ENCODE measurements at places on chromosomes 5 and 9.

GRCh38 chr5:51373880-51374523, 9.2 kb upstream of the ISL1 start:
- no peak for DNase-seq

DNA sequence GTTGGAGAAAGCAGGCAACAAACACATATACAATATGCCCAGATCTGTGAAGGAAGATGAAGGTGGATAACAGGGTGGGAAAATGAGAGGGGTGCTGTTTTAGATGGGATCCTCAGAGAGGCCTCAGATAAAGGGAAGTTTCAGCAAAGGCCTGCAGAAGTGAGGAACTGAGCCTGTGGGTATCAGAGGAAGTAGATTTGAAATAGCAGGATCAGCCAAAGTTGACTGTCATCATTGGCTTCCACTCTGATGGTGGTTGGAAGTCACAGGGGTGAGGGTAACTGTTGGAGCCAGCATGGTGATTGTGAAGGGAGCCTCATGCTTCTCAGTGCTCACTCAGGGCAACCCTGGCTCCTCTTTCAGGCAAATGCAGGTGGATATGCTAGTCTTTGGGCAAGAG, 607.2 kb upstream of the CLINT1 start:
- DNase-seq: no peak

DNA sequence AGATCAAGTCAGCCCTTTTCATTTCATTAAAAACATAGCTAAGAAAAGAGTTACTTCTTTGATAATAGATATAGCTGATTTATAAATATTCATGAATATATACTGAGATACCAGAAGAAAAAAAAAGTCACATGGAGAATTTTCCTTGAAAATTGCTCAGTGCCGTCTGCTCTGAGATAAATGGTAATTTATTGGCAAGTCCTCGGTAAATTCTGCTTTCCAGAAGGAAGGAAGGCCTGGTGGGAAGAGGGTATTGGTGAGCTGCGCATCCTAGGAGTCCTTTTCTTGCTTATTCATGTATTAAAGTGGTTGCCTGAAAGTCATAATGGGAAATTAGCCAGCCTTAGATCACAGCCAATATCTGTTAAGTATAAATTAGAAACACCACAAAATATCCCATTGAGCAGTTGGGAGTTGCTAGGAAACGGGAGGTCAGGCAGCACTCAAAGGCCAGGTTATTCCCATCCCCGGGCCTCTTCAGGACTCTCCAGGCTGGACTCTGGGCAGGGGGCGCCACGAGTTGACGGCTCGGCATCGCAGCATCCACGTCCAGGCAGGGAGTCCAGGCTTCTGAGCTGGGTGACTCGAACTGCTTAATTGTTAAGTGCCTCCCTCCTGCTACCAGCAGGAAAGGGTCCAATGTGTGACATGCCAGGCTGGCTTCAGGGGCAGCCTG, 116.7 kb upstream of the RETREG1 start:
- DNase-seq: no peak

GRCh38 chr5:33340195-33340594, 100.6 kb upstream of the TARS1 start:
- DNase-seq: no peak

- DNase-seq: no peak
Observed at GRCh38 chr9:130268521-130269211, 3.1 kb downstream of the HMCN2 start.

DNA sequence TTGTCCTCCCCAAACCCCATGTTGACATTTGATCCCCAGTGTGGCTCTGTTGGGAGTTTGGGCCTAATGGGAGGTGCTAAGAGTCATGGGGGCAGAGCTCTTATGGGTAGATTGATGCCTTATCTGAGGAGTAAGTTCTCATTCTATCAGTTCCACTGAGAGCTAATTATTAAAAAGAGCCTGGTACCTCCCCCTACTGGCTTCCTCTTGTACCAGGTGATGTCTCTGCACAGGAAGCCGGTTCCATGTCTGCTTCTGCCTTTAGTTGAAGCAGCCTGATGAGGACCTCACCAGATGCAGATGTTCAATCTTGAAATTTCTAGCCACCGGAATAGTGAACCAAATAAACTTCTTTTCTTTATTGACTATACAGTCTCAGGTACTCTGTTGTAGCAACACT, 10.8 kb downstream of the GABRB2 start:
- no peak for DNase-seq

GRCh38 chr9:123063177-123063598, 29.7 kb downstream of the GPR21 start:
- DNase-seq: no peak

DNA sequence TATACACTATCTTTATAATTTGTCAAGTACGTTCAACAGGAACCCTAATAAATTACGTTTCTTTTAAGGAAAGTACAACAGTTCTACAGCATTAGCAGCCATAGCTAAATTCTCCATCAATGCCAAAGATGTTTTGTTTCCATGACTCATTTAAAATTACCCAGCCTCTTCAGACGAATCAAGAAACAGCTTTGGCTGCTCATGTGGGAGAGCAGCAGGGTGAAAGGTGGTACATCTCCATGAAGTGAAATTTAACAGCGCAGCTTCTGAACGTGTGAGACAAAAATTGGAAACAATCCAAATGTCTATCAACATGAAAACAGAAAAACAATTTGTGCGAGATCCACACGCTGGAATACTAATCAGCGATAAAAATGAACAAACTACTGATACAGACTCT, 327.3 kb upstream of the CDH6 start:
- no peak for DNase-seq

- DNase-seq: no peak
Observed at GRCh38 chr9:36551910-36552309, 20.8 kb upstream of the MELK start.

DNA sequence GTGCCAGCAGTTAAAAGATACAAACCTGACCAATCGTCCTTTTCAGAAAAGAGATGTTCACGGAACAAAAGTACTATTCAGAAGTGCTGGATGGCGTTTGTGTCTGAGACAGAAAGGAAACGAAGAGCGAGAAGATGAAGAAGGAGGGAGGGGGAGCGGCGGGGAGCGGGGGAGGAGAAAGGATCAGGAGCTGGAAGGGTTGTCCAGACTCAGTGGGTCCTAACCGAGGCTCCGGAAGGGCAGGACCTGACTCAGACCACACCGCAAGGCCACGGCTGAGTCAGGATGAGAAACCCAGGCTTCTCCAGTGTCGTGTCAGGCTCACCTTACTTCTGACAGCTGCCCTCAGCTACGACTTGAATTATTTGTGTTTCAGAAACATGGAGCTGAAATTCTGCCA, 46.2 kb downstream of the PAX5 start:
- DNase-seq: no peak

DNA sequence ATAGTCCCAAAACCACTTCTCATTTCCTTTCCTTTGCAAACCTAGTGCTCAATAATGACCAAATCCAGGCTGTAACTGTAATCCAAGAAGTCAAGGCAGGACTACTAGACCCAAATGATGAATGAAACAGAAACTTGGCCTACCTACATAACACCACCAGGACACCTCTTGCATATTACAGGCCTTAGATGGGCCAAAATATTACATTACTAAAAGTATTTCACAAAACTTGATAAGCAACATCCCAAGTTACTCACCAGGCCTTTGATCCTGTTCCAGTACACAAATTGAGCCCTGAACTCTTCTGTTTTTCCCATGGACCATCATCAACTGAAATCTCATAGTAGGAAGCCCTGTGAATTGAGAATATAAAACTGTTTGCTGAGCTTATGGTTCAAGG, 34.8 kb downstream of the NADK2 start:
- DNase-seq: no peak

DNA sequence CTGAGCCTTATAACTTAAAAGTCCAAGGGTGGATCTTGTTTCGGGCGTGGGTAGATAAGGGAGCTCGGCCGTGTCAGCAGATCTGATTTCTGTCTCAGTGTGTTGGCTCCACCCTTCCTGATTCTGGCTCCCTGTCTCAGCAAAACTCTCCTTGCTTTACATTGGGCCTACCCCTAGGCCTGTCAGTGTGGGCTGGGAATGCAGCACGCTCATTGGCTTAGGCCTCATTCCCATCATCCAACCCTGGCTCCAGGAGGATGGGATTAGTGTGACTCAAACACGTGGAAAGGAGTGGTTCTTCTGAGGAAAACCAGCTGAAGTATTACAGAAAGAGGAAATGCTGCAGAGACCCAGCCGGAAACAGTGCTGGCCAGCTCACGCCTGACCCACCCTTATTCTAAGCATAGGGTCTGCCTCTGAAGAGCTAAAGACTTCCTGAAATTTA, 59.9 kb downstream of the ZFAND5 start:
- DNase-seq: no peak

GRCh38 chr5:178457471-178457870, 132.7 kb downstream of the COL23A1 start:
- no peak for DNase-seq

DNA sequence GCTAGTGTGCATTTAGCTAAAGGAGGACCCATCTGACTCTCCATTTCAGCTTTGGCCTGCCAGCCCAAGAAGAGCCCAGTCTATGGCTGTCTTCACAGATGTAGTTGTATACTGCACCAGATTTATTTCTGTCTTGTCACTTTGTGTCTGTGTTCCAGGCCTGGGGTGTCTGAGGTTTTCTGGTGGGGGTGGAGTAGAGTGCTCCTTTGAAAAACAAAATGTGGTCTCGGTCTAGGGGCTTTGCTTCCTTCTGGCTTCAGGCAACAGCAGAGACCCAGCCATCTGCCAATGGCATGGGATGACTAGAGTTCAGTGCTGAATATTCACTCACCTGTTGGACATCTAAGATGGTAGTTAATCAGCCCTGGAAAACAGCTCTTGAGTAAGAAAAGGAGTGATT, 10.9 kb downstream of the IGIP start:
- no peak for DNase-seq

GRCh38 chr9:70410368-70410767, 4.1 kb downstream of the KLF9 start:
- no peak for DNase-seq

- DNase-seq: no peak
Observed at GRCh38 chr9:20197976-20198685, 409.3 kb upstream of the SLC24A2 start.

- no peak for DNase-seq
Observed at GRCh38 chr9:14782286-14783051, 59.9 kb upstream of the CER1 start.

- no peak for DNase-seq
Observed at GRCh38 chr5:40165106-40165788, 514.5 kb upstream of the PTGER4 start.

DNA sequence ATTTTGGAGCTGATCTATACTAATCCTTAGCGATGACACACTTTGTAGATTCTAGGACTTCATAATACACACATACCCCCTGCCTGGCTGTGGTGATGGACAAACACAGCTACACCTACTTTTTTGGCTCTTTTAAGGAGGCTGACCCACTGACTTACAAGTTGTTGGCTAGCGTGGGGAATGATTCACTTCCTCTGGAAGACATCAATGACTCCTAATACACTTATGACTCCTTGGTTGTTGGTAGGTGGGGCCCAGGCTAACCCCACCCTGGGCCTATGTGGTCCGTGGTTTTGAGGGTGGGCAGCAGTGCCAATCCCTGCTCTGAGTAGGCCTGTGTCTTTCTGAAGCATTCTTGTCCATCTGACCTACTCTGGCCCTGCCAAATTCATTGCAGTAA, 144.4 kb downstream of the SLC12A2 start:
- DNase-seq: no peak

GRCh38 chr9:87206064-87206661, 258.9 kb upstream of the GAS1 start:
- no peak for DNase-seq

DNA sequence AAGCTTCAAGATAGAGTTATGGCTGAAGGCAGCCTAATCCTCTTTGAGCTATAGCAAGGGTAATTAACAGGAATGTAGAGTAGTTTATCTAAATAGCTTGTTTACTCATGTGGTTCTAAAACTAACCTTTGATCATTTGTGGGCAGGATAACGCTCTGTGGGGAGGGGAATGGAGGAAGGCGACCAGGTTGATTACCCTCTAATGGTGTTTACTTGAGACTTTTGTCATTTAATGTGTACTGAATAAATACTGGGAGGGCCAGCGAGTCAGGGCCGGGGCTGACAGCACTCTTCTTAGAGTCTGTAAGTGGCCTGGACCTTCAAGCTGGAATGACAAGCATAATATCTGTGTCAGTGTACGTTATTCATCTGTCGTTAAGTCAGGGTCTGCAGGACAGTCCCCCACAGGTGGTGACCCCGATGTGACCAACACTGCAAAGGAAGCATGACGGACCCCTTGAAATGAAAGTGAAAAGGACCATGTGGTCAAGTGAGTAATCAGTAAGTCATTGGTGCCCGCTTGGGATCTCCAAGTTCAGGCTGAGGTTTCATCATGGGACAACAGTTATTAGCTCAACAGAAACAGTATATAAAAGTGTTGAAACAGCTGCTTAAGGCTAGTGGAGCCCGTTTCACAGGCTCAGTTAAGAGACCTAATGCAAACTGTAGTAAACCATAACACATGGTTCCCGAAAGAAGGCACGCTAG, 162.6 kb downstream of the CPLANE1 start:
- no peak for DNase-seq

DNA sequence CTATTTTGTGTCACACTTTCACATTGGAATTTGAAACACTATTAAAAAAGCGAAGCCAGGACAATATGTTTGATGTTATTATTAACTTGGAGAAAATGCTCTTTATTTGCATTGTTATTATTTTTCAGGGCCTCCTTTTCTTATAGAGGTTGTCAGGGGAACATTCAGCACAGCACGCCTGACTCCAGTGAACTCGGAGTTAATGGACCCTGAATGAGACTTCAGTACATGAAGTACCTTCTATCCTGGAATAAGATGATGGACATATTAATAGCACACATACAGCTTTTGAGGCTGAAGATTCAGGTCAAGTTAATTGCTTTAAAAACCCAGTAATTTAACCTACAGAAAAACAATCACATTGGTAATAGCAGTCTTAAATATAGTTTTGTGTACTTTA, 652.9 kb downstream of the SEMA5A start:
- no peak for DNase-seq

- no peak for DNase-seq
Observed at GRCh38 chr9:137389428-137389746, 33.6 kb downstream of the EXD3 start.

- DNase-seq: no peak
Observed at GRCh38 chr9:131253891-131254491, 22.3 kb downstream of the FAM78A start.

All from NCI-H1436 treated with DMSO at 0.1 percent for 48 hours (cell line).